ENCODE measurements at places on chromosomes 16 and 17. TPM values are rescaled to one million over a fixed set of nuclear protein-coding genes. Genes with fewer than 3 reads are reported as not detected.
A peak's percentile ranks its signal among the peaks of the same experiment; 100 is the strongest.

The CES4A gene
- total RNA-seq = 5.9 TPM

The CA7 gene
- total RNA-seq = 0.27 TPM

GRCh38 chr16:31464348-31464769, 5.1 kb downstream of the ARMC5 start:
- no peaks in the 10 kb centered on the region for H3K27me3 ChIP-seq
- no peak overlapping the region for H3K27ac ChIP-seq
- H3K4me1 ChIP-seq = peaks cover 25% of the 10 kb centered on the region
- DNase-seq = no peak
- H3K36me3 ChIP-seq = peaks cover 20% of the 10 kb centered on the region

- peaks cover 8% of the 10 kb centered on the region for H3K27me3 ChIP-seq
- H3K27ac ChIP-seq = no peak overlapping the region
- peak; percentile 57 for DNase-seq
These were observed 99.2 kb downstream of the NTN1 start for GRCh38 chr17:9120471-9120870.

GRCh38 chr16:5215901-5216300, 118.3 kb upstream of the EEF2KMT start:
- no peaks in the 10 kb centered on the region for H3K4me1 ChIP-seq
- H3K4me3 ChIP-seq = no peak overlapping the region
- DNase-seq = no peak
- peaks cover 23% of the 10 kb centered on the region for H3K27me3 ChIP-seq

GRCh38 chr16:88920618-88921590, 54.4 kb upstream of the PABPN1L start:
- peak; percentile 60 for DNase-seq
- H3K4me1 ChIP-seq = peaks cover 8% of the 10 kb centered on the region
- H3K36me3 ChIP-seq = no peaks in the 10 kb centered on the region
- peaks cover 1% of the 10 kb centered on the region for H3K27me3 ChIP-seq
- H3K27ac ChIP-seq = peak overlapping the region; percentile 46

DNA sequence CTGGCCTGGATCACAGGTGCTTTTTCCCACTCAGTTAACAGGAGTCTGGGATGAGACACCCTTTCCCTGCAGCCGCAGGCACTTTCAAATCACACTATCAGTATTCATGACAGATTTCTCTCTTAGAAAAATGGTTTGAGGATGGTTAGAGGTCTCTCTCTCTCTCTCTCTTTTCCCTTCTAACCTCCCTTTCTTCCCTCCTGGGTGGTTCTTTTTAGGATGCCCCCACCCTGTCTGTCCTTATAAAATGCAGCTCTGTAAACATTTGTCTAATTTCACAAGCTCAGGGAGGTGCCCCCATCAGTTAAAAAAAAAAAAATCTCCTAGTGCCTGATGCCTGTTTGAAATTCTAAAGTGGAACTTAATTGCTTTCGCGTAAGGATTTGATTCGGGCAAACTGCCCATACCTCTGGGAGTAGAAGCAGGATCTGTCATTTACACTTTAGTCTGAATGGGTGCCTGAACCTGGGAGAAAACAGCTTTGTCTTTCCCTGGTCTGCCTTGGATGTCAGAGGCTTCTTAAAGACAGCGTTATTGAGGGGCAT, 158.8 kb downstream of the CCDC182 start:
- no peaks in the 10 kb centered on the region for H3K36me3 ChIP-seq
- H3K27me3 ChIP-seq = no peaks in the 10 kb centered on the region
- H3K4me3 ChIP-seq = no peak overlapping the region
- no peak for DNase-seq
- H3K4me1 ChIP-seq = peaks cover 6% of the 10 kb centered on the region
- H3K27ac ChIP-seq = no peak overlapping the region

DNA sequence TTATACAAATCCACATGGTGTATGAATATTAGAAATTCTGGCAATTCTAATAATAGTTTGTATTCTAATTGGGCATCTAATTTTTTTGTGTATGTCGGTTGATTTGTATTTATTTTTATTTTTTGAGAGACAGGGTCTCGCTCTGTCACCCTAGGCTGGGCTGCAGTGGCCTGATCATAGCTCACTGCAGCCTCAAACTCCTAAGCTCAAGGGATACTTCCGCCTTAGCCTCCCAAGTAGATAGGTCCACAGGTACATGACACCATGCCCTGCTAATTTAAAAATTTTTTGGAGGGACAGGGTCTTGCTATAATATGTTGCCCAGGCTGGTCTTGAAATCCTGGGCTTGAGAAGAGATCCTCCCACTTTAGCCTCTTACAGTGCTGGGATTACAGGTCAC, 104.6 kb downstream of the TRIM37 start:
- peaks cover 17% of the 10 kb centered on the region for H3K36me3 ChIP-seq
- H3K4me3 ChIP-seq = no peak overlapping the region
- H3K27ac ChIP-seq = peak overlapping the region; percentile 89
- H3K27me3 ChIP-seq = no peaks in the 10 kb centered on the region
- DNase-seq = no peak
